ENCODE measurements at places on chromosomes 2 and 18.

- DNase-seq, result no peak
Measured at GRCh38 chr18:78138983-78139496, 840.6 kb upstream of the SALL3 start.

GRCh38 chr2:25309402-25309801, 32.3 kb downstream of the DNMT3A start:
- no peak for DNase-seq

DNA sequence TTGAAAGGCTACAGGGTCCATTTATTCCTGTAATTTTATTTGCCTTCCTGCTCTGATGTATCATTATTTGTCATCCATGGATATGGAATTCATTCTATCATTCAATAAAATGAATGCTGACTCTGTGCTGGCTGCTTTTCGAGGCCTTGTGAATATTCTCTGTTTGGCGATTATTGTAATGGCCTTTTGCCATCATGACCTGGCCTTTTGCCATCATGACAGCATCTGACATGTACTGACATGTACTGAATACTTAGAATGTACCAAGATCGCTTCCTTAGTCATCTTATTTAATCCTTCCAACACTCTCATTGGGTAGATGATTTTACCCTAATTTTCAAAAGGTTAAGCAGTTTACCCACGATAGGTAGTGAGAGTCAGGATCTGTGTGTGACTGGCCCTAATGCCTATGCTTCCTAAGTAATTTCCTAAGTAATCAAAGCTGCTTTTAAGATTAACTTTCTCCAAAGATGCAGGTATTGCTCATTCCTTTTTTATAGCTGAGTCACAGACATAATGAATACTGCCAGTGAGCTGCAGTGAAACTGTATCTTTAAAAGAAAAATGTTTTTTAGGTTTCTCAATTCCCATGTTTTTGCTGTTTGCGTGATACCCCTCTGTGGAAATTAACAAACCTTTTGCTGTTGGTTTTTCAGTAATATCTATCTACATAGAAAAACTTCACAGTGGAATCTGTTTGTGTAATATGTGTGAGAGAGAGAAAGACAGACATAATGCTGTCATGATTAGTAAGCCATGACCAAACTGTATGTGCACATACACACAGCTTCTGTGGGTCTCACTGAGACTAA, 127.8 kb downstream of the CERS6 start:
- no peak for DNase-seq

- no peak for DNase-seq
Measured at GRCh38 chr2:70113359-70114070, 26.2 kb downstream of the PCBP1 start.

- no peak for DNase-seq
Measured at GRCh38 chr18:30245766-30246455, 796.6 kb downstream of the DSC3 start.

- DNase-seq, result no peak
Measured at GRCh38 chr2:227545990-227546389, 52.7 kb upstream of the SCYGR2 start.

- DNase-seq, result no peak
Measured at GRCh38 chr2:153487448-153487847, 8.9 kb upstream of the RPRM start.

GRCh38 chr2:233399306-233400225, 45.3 kb downstream of the DGKD start:
- DNase-seq, result no peak

DNA sequence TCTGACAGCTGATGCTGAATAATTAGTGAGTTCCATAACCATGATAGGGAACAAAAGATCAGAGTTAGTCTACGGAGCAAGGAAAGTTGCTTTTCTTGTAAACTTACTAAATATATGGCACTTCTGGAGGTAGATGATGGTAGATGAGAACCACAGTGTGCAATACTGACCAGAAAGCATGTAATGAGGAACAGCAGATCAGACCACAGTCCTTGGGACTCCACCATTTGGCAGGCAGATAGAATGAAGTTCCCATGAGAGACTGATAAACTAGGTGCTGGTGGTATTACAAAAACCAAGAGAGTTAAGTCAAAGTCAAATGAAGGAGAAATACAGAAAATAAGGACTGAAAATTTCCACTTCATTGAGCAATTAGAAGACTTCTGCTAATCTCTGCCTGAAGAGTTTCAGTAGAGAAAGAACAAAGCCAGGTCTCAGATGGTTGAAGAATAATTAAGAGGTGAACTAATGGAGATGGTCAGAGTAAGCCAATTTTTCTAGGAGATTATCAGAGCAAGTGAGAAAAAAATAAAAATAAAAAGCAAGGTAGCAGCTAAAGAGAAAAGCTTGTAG, 10.4 kb downstream of the CERKL start:
- no peak for DNase-seq

- DNase-seq, result no peak
Measured at GRCh38 chr2:42102591-42103450, 55.0 kb downstream of the PKDCC start.

DNA sequence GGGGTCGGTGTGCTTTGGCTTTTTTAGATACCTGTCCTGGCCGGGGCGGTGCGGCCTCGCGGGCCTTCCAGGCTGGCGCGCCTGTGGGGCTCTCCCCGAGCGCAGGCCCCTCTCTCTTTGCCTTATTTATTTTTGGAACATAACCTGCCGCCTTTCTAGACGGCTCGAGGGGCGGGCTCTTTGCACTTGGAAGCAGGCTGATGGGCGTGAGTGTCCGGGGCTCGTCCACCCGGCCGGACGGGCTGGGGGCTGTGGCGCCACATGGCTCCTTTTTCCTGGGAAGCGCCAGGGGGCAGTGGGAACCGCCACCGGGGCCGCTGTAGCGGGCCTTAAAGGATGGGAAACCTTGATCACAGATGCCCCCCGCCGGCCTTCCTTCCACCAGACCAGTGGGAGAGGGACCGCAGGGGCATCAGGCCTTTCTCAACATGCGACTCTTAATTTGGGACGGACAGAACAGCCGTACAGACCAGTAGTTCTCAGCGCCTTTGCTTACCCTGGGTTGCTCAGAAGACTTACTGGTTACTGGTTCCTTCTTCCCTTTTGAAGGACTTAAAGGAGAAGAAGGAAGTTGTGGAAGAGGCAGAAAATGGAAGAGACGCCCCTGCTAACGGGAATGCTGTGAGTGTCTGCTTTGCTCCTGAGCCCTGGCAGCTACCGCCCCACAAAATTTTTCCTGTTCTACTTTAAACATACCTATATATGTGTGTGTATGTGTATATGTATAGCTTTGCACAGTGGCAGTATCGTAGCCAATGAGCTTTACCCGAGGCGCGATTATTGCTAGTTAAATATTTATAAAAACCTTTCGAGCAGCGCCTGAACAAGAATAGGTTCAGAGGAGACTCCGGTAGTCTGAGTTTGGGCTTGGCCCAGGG, 2.7 kb downstream of the PTMA start:
- no peak for DNase-seq

- no peak for DNase-seq
Measured at GRCh38 chr2:96542357-96542977, 5.9 kb downstream of the ARID5A start.

DNA sequence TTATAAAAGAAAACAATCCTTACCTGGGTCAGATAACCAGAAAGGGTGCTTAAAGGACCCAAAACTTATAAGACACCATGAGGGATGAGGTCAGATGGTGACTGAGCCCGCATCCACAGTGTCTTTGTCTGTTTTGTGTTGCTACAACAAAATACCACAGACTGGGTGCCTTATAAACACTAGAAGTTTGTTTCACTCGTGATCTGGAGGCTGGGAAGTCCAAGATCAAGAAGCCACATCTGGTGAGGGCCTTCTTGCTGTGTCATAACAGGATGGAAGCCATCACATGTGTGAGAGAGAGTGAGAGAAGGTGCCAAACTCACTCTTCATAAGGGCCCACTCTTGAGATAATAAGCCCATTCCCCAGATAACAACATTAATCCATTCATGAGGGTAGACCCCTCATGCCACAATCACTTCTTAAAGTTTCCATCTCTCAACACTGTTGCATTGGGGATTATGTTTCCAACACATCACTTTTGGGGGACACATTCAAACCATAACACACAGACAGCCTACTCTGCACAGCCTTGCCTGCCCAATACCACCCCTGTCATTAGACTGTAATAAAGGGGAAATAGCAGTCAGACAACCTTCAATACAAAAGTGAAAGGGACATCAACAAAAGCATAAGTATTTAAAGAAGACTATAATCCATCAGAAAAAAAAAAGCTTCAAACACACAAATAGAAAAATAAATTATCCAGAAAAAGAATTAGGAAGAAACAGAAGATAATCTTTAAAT, 249.8 kb downstream of the ANAPC1 start:
- DNase-seq, result no peak

DNA sequence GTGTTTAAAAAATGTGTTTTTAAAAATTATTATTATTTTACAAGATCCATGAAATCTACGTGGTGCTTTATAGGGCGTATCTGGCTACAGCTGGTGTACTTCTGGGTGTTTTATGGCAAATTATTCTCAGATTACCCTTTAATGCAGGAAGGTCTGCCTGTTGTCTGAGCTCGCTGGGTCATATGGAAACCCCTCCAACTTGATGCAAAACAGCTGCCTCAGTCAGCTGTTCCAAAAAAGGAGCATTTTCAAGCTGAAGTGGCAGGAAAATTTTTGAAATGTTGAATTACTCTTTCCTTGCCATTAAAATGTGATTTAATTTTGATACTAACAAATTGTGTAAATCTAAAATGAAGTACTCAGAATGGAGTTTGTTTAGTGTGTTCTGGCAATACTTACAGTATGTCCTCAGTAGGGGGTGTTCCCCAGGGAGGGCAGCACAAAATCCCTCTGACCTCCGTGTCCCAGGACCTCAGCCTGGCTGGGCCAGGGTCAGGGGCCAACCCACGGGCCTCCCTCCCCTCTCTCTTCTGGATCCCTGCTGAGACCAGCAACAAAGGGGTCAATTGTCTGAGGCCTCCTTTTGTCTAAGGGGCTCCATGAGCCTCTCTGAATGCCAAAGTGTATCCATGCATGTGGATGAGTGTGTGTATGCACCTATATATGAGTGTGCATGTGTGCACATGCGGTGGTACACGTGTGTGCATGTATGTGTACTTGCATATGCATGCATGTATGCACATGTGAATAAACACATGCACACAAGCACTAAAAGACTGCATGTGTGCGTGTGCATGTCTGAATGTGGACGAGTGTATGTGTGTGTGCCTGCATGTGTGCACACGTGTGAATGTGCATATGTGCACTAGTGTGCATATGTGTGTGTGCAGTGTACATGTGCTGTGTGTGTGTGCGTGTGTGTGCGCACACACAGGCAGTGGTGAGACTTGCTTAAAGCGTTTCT, 105.4 kb downstream of the ACOXL start:
- DNase-seq, result no peak

- DNase-seq, result no peak
Measured at GRCh38 chr18:71209944-71210343, 921.1 kb downstream of the SOCS6 start.

- no peak for DNase-seq
Measured at GRCh38 chr2:85327160-85327821, 498 bp downstream of the TGOLN2 start.

- no peak for DNase-seq
Measured at GRCh38 chr2:55782528-55783173, 89.0 kb upstream of the PNPT1 start.

DNA sequence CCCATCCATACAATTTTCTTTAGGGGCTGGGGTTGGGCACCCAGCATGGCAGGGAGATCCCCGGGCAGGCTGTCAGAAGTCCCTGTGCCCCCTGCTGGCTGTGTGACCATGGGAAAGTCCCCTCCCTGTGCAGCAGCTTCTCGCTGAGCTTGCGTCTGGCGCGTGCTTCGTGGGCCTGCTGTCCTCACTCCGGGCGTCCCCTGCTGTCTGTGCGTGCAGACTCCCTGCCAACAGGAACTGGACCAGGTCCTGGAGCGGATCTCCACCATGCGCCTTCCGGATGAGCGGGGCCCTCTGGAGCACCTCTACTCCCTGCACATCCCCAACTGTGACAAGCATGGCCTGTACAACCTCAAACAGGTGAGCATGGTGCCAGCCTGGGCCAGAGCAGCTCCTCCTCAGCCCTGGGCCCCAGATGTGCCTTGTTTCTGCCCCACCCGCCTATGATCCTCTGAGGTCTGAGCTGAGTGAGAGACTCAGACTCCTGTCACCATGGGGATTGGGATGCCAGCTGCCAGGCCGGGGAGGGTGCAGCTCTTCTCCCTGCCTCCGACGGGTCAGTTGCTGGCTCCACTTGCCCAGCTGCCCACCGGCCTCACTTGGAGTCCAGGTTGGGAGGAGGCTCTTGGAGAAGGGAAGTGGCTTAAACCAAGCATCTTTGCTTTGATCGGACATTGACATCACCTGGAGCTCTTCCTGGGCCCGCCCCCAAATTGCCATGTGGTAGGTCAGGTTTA, 28.6 kb downstream of the IGFBP2 start:
- no peak for DNase-seq

- no peak for DNase-seq
Measured at GRCh38 chr2:141493936-141494335, 636.9 kb downstream of the LRP1B start.

- DNase-seq, result peak; percentile 47
Measured at GRCh38 chr18:56085551-56085950, 497.6 kb upstream of the TCF4 start.

DNA sequence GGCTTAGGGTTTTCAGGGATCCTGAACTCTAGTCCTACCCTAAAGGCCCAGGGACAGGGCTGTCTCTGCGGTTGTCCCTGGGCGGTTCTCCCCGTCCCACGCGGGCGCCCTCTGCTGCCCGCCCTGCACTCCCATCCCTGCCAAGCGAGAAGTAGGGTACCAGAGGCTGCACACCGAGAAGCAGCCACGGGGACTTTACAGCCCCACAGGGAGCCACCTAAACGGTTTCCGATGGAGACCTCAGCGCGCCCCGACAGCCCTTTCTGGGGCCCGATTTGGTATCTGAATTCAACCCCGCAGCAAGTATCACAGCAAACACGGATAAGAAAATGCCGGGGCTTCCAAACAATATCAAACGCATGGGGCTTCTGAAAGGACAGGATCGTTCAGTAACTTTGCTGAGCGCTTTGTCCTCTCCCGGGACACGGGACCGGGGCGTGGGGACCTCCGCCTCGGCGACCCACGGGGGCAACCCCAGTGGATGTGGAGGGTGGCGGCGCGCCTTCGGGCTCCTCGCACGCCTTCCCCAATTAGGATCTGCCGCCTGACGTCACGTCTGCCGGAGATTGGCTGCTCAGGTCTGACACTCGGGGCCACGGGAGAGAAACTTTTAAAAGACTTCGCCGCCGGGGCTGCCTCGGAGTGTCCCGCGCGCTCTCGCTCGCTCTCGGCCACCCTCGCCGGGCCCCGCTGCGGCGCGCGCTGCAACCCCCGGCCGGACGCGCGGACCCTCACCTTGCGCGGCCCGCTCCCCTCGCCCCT, at the start of gene LTBP1:
Gene LTBP1 (plus strand): TSS at position 640 of the 762 bp plus-strand sequence. CDS start 372 bp downstream, outside the sequence.
- DNase-seq, result no peak

GRCh38 chr2:207975921-207976320, 49.4 kb downstream of the PLEKHM3 start:
- no peak for DNase-seq

Measured in AG04449 (cell line).